ENCODE measurements at places on chromosomes 5 and 9.
A peak's percentile ranks its signal among the peaks of the same experiment; 100 is the strongest.

- DNase-seq = no peak
These were observed 25.8 kb upstream of the TPD52L3 start for GRCh38 chr9:6302417-6302816.

- no peak for DNase-seq
These were observed 894.2 kb upstream of the PTPRD start for GRCh38 chr9:11506980-11507379.

- no peak for DNase-seq
These were observed 153.1 kb downstream of the CCDC192 start for GRCh38 chr5:127856292-127856691.

- DNase-seq = peak; percentile 19
These were observed 30.7 kb downstream of the EXOC3 start for GRCh38 chr5:473551-474192.
